Astrocyte of the hippocampus (primary cell): ENCODE measurements at places on chromosomes 4 and X.
A peak's percentile ranks its signal among the peaks of the same experiment; 100 is the strongest.

- DNase-seq, result no peak
Measured at GRCh38 chr4:5781691-5782090, 70.7 kb downstream of the EVC start.

- DNase-seq, result peak; percentile 67
Measured at GRCh38 chrX:140503714-140504351, 1.0 kb downstream of the SOX3 start.

DNA sequence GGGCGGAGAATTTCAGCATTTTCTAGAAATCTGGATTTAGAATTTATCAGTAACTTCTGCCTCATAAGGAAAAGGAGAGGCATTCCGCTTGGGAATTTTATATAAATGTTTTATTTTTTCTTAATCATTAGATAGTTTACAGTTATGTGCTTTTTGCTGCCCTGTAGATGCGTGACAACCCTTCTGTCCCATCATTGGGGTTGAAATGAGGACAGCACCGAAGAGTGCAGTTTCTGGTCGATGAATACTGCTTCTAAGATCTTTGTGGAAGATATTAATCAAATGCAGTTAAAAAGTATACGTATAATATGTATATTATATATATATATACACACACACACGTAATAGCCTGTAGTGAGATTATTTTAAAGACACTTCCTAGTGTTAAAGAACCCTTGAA, 1.5 kb downstream of the RBPJ start:
- no peak for DNase-seq

DNA sequence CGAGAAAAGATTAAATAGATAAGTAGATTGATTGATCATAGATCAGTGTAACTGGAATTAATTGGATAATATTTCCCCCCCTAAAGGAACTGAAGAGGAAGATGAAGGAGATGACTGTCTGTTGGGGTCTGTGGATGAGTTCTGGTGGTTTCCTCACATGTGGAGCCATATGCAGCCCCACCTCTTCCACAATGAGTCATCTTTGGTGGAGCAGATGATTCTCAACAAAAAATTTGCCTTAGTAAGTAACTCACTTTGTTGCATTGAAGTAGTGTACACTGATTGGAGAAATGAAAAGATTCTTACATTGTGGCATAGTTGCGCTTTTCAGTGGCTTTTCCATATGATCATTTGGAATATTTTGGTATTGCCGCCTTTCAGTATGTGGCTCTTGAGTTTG, 80.4 kb downstream of the NDST3 start:
- DNase-seq, result no peak

DNA sequence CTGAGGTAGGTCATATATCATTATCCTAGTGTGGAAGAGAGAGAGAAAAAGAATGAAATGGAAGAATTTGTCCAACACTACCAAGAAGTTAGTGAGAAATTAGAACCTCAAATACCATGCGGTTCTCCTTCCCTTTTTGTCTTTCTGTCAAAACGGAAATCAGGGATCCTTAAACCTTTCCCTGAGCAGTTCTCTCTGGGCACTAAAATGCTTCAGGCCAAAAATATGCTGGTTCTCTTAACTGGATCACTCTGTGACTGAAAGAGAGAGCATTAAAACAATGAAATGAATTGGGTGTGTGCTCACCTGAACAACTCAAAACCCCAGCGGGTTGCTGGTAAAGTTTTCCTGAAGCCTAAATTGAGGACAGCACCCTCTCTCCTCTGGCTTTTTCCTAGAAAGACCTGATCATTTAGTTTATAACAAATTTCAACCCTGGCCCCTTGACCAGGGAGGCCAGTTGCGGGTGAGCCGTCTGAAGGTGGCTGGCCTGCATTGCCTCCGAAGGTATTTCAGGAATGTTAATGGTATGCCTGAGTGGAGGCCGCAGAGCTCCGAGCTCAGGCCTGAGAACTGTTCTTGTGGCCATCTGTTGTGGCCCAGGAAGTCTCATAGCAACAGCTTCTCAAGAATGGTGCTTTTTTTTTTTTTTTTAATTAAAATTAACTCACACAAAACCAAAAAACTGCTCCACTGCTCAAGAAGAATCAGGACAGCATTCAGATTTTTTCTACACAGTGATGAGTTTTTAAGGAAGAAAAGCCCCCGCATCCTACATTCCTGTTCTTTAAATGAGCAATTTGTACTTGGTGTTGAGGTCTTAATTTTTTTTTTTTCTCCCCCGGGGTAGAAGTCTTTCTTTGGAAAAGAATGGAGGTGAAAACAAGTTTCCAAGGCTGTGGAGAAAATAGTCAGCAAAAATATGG, 155.1 kb downstream of the SHROOM3 start:
- peak; percentile 98 for DNase-seq

DNA sequence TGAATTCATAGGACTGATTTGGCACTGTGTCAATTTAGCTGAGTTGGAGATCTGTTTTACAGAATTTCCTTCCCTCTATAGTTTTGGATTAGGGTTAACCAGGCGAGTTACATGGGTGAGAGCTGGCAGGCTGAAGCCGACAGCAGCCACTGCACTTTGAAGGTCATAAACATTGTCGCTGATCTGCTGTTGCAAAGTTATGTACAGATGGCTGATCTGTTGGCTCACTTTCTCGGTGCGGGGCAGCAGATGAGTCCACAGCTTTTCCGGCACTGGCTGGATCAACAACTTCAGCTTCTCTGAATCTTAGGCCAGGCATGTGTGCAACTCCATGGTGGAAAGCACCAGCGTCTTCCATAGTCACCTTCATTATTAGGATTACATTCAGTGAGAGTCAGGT, 173.7 kb downstream of the GPAT3 start:
- no peak for DNase-seq
